Neural crest cell (in vitro differentiated cells): ENCODE measurements at places on chromosomes 6 and 20.

GRCh38 chr6:105810105-105810921 lies 275.8 kb upstream of the PRDM1 start:
- no peak for DNase-seq

DNA sequence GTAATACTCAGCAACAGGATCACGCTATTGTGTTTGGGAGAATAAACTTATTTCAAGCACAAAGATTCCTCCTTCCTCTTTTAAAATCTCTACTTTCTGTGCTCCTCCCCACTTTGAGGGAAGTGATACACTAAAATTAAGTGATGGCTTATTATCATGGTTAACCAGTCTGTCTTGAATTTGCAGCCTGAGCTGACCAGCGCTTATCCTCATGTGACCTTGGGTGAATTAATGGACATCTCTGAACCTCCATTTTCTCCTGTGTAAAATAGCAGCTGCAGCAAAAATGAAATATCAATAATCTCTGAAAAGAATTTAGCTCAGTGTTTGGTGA lies 222.6 kb downstream of the BCAS1 start:
- no peak for DNase-seq

GRCh38 chr6:3258720-3259490 lies at the start of gene PSMG4:
Gene PSMG4, plus strand, starts transcription at chr6:3258947. Its CDS starts 76 bp downstream, at chr6:3259023.
- peak; percentile 99 for DNase-seq

- no peak for DNase-seq
These were observed 26.0 kb downstream of the MAS1 start for GRCh38 chr6:159916752-159917151.

GRCh38 chr6:106149472-106150069 lies 63.4 kb downstream of the PRDM1 start:
- no peak for DNase-seq

GRCh38 chr20:9808166-9808565 lies 30.7 kb downstream of the PAK5 start:
- DNase-seq: no peak

- no peak for DNase-seq
These were observed 355.4 kb downstream of the CDH26 start for GRCh38 chr20:60313614-60314013.

DNA sequence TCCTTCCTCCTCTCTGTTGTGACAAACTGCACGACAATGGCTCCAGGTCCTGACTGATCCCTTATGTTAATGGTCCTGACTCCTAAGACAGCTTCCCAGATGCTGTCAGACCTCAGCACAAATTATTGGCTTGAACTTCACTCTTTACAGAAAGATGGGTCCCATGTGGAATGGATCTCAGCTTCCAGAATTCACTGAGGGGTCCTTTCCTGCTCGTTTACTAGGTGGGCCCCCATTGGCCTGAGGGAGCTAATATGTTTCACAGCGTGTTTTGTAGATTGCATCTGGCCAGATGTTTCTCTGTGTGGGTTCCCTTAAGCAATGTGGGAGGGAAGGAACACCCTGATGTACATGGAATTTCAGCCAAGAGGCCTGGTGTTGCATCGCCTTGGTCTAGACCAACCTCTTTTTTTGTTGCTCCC lies 826.6 kb downstream of the MAFB start:
- DNase-seq: no peak
